ENCODE measurements at places on chromosomes 3 and 15.

GRCh38 chr3:44323341-44323955 is 15.1 kb upstream of the TCAIM start:
- DNase-seq, result peak; percentile 17
- H3K27me3 ChIP-seq, result peaks cover 17% of the 10 kb centered on the region
- H3K27ac ChIP-seq, result no peak overlapping the region
- no peak overlapping the region for H3K4me3 ChIP-seq
- H3K4me1 ChIP-seq, result peaks cover 4% of the 10 kb centered on the region

GRCh38 chr3:140031170-140031569 is 96.2 kb downstream of the CLSTN2 start:
- no peak for DNase-seq
- H3K36me3 ChIP-seq, result no peaks in the 10 kb centered on the region
- H3K4me1 ChIP-seq, result no peaks in the 10 kb centered on the region
- no peaks in the 10 kb centered on the region for H3K27me3 ChIP-seq
- no peak overlapping the region for H3K27ac ChIP-seq
- no peak overlapping the region for H3K4me3 ChIP-seq

GRCh38 chr3:38117748-38118420 is 19.0 kb downstream of the ACAA1 start:
- H3K4me1 ChIP-seq, result peaks cover 5% of the 10 kb centered on the region
- DNase-seq, result peak; percentile 63
- peaks cover 13% of the 10 kb centered on the region for H3K36me3 ChIP-seq
- H3K27ac ChIP-seq, result peak overlapping the region; percentile 31
- H3K27me3 ChIP-seq, result no peaks in the 10 kb centered on the region
- H3K4me3 ChIP-seq, result no peak overlapping the region

DNA sequence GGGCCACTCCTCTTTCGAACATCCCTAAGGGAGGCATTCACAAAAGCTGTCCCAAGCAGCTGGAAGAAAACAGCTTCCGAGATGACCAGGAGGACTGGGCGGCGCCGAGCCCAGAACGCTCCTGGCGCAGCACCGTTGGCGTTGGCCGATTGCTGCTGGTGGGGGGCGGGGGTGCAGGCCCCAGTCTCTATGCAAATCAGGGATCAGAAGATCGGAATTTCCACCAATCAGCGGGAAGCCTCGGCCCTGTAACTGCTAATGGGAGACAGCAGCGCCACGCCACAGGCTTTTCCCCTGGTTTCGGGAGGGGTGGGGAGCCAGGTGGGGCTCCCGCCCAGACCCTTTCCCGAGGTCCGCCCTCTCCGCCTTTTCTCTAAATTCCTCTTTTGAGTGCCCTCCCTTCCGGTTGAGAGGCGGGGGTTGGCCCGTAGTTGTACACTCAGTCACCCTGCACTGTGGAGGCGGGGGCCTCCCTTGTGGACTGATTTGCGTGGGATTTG is 27.0 kb downstream of the HMCES start:
- peak overlapping the region; percentile 41 for H3K27ac ChIP-seq
- peaks cover 30% of the 10 kb centered on the region for H3K36me3 ChIP-seq
- peaks cover 22% of the 10 kb centered on the region for H3K4me1 ChIP-seq
- H3K4me3 ChIP-seq, result peak overlapping the region; percentile 36

GRCh38 chr3:140956058-140956835 is 14.6 kb downstream of the SLC25A36 start:
- H3K27ac ChIP-seq, result no peak overlapping the region
- H3K4me1 ChIP-seq, result peaks cover 16% of the 10 kb centered on the region
- DNase-seq, result no peak

- DNase-seq, result no peak
- no peak overlapping the region for H3K27ac ChIP-seq
- no peak overlapping the region for H3K4me3 ChIP-seq
- peaks cover 7% of the 10 kb centered on the region for H3K4me1 ChIP-seq
Observed at GRCh38 chr15:90106522-90107117, 4.4 kb upstream of the IDH2 start.

GRCh38 chr3:25592510-25592968 is 72.2 kb downstream of the TOP2B start:
- no peak for DNase-seq
- H3K27me3 ChIP-seq, result no peaks in the 10 kb centered on the region
- no peaks in the 10 kb centered on the region for H3K4me1 ChIP-seq

DNA sequence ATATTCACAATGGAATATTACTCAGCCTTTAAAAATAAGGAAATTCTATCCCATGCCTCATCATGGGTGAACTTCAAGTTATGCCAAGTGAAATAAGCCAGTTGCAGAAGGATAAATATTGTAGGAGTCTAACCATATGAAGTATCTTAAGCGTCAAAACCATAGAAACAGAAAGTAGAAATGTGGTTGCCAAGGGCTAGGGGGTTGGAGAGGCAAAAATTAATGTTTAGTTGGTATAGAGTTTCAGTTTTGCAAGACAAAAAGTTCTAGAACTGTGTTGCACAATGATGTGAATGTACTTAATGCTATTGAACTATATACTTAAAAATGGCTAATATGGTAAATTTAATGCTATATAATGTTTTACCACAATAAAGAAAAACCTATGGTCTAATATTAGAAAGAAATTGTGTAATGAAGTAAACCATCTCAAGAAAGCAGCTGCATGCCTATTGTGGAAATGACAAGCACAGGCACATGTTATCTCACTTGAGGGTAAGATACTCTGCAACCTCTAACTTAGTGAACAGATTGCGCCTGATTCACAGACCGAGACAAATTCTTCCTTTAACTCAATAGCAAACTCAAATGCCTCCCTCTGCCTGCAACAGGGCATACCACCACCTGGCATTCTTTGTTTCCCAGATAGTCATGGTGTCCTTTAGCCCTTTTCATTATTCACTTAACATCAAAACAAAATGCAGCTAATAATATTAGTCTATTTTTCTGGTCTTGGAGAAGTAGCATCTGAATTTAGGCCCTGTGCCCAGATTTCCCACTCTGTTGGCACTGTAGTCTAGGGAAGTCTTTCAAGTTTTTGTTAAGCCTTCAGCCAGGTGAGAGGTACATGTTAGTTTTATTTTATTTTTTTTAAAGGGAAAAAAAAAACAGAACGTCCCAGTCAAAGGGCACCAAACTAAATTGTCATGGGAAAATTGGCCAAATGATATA is 80.2 kb upstream of the ACP3 start:
- H3K27me3 ChIP-seq, result peaks cover 5% of the 10 kb centered on the region
- no peak overlapping the region for H3K4me3 ChIP-seq
- no peaks in the 10 kb centered on the region for H3K36me3 ChIP-seq
- no peaks in the 10 kb centered on the region for H3K4me1 ChIP-seq

- no peak overlapping the region for H3K4me3 ChIP-seq
- DNase-seq, result no peak
- H3K36me3 ChIP-seq, result no peaks in the 10 kb centered on the region
- H3K27me3 ChIP-seq, result no peaks in the 10 kb centered on the region
- no peak overlapping the region for H3K27ac ChIP-seq
- no peaks in the 10 kb centered on the region for H3K4me1 ChIP-seq
Observed at GRCh38 chr3:23162934-23163333, 40.2 kb upstream of the UBE2E2 start.

GRCh38 chr3:100209948-100210771 is 50.6 kb upstream of the TBC1D23 start:
- DNase-seq, result no peak
- H3K4me3 ChIP-seq, result peak overlapping the region; percentile 57
- H3K36me3 ChIP-seq, result peaks cover 4% of the 10 kb centered on the region
- peaks cover 7% of the 10 kb centered on the region for H3K27me3 ChIP-seq
- H3K27ac ChIP-seq, result peak overlapping the region; percentile 79

- no peak overlapping the region for H3K27ac ChIP-seq
- peaks cover 9% of the 10 kb centered on the region for H3K4me1 ChIP-seq
- H3K36me3 ChIP-seq, result no peaks in the 10 kb centered on the region
- H3K27me3 ChIP-seq, result peaks cover 48% of the 10 kb centered on the region
Observed at GRCh38 chr3:141011232-141011996, 39.7 kb upstream of the SPSB4 start.

GRCh38 chr15:39479911-39480310 is 101.0 kb upstream of the THBS1 start:
- H3K27me3 ChIP-seq, result peaks cover 15% of the 10 kb centered on the region
- H3K36me3 ChIP-seq, result no peaks in the 10 kb centered on the region
- H3K27ac ChIP-seq, result no peak overlapping the region
- peaks cover 3% of the 10 kb centered on the region for H3K4me1 ChIP-seq
- DNase-seq, result no peak

DNA sequence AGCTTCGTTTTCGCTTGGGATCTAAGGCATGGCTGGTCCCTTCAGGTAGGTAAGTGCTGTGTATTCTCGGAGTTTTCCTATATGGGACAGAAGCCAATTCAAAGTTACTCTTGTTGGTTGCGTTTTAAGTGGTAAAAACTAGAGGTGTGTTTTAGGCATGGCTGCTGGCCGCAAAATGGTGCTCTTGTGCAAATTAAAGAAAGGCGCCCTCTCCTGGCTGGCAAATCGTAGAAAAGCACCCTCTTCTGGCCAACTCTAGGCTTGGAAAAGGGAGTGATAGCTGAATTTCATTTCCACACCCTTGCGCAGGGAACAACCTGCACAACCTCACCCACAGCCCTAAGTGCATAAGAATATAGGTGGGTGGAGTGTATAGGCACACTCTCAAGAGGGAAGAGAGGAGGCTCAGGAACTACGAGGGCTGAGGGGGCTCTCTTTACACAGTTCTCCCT is 23.5 kb downstream of the DRD3 start:
- no peaks in the 10 kb centered on the region for H3K36me3 ChIP-seq
- peaks cover 5% of the 10 kb centered on the region for H3K4me1 ChIP-seq

- H3K27ac ChIP-seq, result no peak overlapping the region
- no peak for DNase-seq
- H3K36me3 ChIP-seq, result no peaks in the 10 kb centered on the region
- no peaks in the 10 kb centered on the region for H3K27me3 ChIP-seq
Observed at GRCh38 chr3:183904833-183905780, 20.4 kb upstream of the PARL start.

DNA sequence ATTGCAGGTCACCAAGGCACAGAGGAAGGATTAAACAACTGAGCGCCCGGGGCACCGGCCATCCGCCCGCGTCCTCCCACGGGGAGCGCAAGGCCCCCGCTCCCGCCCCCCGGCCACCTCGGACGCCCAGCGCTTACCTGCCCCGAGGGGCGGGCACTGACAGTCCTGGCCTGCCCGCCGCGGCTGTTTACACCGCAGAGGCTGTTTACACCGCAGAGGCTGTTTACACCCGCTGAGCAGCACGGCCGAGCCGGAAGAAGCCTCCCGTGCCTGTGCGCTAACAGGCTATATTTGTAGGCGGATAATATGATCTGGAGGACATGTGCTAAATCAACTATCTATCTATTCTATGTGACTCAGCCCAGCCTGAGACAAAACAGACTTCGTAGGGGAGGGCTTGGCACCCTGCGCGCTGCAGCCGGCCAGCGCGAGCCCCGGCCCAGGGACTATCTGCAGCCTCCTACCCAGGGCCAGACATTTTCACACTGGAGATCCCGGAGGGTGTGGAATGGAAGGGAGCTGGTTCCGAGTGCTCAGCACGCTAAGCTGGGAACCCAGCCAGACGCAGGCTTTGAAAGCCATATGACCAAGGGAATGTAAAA is at the start of gene LRRC2:
Gene LRRC2 (minus strand): TSS at position 263 of the 602 bp plus-strand sequence. CDS start 14,711 bp downstream, outside the sequence.
- H3K27ac ChIP-seq, result no peak within 1 kb of the TSS
- peaks cover 53% of the 10 kb centered on the region for H3K27me3 ChIP-seq
- no peak for DNase-seq
- peaks cover 12% of the 10 kb centered on the region for H3K4me1 ChIP-seq

- no peak overlapping the region for H3K27ac ChIP-seq
- peaks cover 9% of the 10 kb centered on the region for H3K4me1 ChIP-seq
- H3K27me3 ChIP-seq, result no peaks in the 10 kb centered on the region
- no peak overlapping the region for H3K4me3 ChIP-seq
Observed at GRCh38 chr15:68220489-68220888, 9.0 kb downstream of the CLN6 start.

DNA sequence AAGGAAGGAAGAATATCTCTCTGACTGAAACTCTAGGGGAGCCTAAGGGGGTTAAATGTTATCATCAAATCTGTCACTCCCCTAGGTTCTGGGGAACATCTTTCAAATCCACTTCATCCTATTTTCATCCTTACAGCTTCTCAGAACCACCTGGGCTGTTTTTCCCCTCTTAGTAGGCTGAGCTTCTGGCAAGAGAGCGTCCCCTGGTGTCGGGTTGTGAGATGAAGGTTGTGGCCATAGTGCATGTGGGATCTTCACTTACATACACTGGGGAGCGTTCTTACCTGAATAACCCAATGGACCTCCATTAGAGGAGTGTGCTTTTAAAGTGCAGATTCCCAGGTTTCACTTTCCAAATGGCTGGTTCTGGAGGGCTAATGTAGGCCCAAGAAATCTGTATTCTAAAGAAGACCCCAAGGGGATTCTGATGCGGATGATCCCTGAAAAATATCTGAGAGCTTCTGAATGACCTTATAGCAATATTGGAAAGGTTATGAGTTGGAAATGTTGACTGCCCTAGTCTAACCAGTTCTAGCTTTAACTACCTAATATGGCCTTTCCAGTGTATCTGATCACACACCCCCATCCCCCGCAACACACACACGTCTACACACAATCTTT is 663.7 kb downstream of the AGBL1 start:
- H3K27me3 ChIP-seq, result no peaks in the 10 kb centered on the region
- H3K4me3 ChIP-seq, result no peak overlapping the region
- peaks cover 2% of the 10 kb centered on the region for H3K4me1 ChIP-seq
- DNase-seq, result peak; percentile 44

DNA sequence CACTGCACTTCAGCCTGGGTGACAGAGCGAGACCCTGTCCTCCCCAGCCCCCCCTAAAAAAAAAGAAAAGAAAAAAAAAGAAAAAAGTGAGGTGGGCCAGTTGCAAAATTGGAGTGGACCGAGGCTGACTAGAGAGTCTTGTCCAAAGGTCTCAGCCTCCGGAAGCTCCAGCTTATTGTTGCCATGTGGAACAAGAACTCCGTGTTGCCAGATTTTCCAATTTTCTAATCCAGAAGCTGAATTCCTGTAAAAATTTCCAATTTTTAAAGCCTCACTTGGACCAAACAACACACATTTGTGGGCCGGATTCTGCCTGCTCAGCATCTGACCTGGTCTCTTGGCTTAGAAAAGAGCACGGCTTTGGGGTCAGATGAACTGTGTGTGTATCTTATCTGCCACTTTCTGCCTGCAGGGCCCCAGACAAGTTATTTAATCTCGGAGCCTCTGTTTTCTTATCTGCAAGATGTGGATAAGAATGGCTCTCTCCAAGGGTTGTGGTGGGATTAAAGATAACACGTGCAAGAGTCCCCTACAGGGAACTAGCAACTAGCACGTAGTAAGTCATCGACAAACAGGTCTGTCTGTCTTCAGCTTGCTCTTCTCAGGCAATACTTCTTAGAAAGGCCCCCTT is 73.7 kb upstream of the TLE3 start:
- no peak overlapping the region for H3K4me3 ChIP-seq
- H3K27ac ChIP-seq, result no peak overlapping the region
- no peak for DNase-seq

GRCh38 chr3:184351511-184352148 is 9.8 kb downstream of the CLCN2 start:
- H3K4me3 ChIP-seq, result no peak overlapping the region
- H3K27me3 ChIP-seq, result no peaks in the 10 kb centered on the region
- H3K36me3 ChIP-seq, result no peaks in the 10 kb centered on the region
- no peak overlapping the region for H3K27ac ChIP-seq
- peaks cover 5% of the 10 kb centered on the region for H3K4me1 ChIP-seq

DNA sequence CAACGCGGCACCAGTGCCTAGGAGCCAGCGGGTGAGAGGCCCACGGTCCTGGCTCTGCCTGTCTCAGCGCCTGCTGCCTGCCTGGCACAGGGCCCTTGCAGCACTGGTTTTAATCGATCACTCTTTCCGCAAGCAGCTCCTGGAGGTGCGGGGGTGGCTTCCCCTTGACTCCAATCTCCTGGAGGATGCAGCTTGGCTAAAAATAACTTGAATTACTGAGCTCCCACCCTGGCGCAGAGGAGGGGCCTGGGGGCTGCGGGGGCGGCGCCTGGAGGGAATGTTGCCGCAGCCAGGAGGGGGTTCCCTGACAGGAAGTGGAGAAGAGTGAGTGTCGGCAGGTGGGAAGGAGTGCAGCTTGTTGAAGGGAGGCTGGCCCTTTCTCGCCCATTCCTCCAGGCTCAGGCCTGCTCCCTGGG is 9.9 kb upstream of the RPL29 start:
- peak overlapping the region; percentile 34 for H3K4me3 ChIP-seq
- H3K4me1 ChIP-seq, result peaks cover 11% of the 10 kb centered on the region
- peak overlapping the region; percentile 20 for H3K27ac ChIP-seq
